NCI-H2081 (cell line): ENCODE measurements at places on chromosomes 6 and 20.

DNA sequence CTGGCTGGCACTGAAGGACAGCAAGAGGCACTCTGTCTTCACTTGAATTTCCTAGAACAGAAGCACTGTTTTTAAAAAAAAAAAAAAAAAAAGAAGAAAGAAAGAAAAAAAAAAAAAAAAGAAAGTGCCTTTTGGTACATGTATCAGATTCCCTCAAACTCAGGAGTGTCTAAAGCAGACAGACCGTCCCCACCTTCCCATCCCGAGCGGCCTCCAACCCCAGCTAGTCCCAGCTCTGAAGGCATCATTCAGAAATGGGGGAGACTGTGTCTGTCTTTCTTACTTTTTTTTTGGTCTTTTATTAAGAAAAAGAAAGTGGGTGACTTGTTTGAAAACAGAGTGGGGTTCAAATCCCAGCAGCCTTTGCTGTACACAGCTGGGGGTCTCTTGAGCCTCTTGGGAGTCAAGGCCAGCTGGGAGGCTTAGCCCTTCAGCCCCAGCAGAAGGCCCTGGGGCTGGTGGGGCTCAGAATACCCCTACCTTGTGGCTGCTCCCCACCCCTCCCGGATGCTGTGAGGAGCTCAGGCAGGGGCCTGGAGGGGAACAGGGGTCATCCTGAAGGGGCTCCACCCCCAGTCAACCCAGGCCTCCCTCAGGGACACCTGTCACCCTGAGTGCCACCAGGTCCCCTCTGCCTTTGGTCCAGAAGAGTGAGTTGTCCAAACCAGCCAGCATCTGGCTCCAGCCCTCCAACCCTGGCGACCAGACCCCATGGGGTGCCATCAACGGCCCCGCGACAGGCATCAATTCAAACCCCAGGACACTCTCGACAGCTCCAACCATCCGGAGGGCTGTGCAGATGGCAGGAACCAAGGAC, 128.3 kb downstream of the TAF4 start:
- no peak for DNase-seq

- DNase-seq: no peak
These were observed 27.5 kb downstream of the SERPINB9 start for GRCh38 chr6:2875359-2876191.

DNA sequence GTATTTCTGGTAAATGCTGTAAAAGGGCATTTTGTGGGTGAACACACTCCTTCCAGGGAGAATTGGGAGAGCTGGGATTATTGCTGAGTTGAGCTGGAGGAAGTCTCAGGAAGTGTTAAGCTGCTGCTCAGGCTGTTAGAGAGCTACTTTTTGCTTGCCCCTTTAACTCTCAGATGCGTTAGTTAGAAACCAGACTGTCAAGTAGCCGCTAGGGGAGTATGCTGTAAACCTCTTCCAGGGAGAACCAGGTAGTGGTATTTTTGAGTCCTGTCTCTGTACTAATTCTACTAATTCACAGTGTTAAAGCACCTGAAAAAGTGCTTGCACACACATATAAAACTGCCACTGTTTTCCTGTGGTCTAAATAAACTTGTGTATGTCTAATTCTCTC, 6.6 kb upstream of the GFRAL start:
- no peak for DNase-seq

- DNase-seq: no peak
These were observed 169.7 kb upstream of the TNFAIP3 start for GRCh38 chr6:137697267-137697938.

DNA sequence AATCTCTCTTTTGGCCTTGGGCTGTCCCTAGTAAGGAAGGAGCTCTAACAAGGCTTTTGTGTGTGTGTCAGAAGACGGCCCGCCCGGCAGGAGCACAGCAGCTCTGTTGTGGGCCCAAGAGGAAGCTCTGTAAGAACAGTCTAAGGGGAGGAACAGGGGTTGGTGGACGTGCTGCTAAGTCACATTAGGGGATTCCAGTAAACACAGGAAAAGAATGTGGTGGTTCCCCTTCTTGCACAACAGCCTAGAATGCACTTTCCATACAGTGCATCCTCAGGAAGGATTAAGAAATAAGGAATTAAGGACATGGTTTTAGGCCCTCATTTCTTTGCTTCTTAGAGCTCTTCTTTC, 114.5 kb downstream of the RNF144B start:
- no peak for DNase-seq

- no peak for DNase-seq
These were observed 58.9 kb upstream of the SCP2D1 start for GRCh38 chr20:18754653-18755045.

- DNase-seq: no peak
These were observed 203.1 kb downstream of the LMBRD1 start for GRCh38 chr6:69593706-69594105.

GRCh38 chr6:10719296-10719963, 3.4 kb upstream of the TMEM14C start:
- DNase-seq: no peak

- no peak for DNase-seq
These were observed 1164.5 kb upstream of the CITED2 start for GRCh38 chr6:140538926-140539325.

GRCh38 chr20:44746367-44747165, 901 bp downstream of the KCNK15 start:
- DNase-seq: peak; percentile 84

GRCh38 chr6:90294614-90294988, 2.0 kb downstream of the BACH2 start:
- no peak for DNase-seq

DNA sequence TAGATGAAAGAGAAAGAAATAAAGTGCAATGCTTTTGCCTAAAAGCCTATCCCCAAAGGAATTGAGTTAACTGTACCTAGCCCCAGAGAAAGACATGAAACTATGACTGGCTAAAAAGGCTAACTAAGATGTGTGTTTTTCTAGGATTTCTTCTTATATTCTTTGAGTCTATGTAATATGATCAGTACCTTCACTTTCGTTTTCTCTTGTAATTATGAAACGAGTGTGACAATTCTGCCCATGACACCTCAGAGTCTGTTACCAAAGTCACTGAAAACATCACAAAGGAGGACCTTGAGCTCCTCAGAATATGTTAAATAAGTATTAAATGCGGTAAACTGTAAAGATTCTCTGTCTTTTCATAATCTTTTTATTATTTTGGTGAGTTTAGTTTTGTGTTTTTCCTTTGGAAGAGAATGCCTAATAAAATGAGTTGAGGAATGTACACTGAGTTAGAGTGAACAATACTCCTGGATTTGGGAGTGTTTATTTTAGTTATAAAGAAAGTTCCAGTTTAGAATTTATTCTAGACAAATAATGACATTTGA, 141.3 kb downstream of the FUT9 start:
- DNase-seq: no peak

GRCh38 chr6:150632785-150633485, 33.2 kb downstream of the PLEKHG1 start:
- DNase-seq: no peak

DNA sequence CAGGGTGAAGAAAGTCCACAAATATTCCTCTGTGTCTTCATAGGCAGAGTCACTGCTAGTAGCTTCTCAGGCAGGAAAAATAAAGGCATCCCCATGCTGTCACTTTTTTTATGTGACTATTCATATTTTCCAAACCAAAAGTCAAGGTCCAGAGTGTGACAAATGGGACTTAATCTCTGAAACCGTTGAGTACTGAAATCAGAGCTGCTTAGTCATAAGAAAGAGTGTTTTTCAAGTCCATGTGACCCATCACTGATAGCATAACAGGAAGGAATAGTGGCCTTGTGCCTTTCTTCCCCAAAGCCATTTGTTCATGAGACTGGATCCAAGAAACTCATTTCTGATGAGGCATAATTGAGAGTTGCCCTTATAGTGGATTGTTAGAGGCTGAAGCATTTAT, 210.3 kb upstream of the TSHZ2 start:
- no peak for DNase-seq

- peak; percentile 91 for DNase-seq
These were observed 6.6 kb downstream of the CCDC167 start for GRCh38 chr6:37492991-37493660.

- DNase-seq: no peak
These were observed 15.9 kb downstream of the KIF25 start for GRCh38 chr6:168013250-168013915.

GRCh38 chr20:21456207-21456606, 57.7 kb downstream of the NKX2-2 start:
- no peak for DNase-seq

DNA sequence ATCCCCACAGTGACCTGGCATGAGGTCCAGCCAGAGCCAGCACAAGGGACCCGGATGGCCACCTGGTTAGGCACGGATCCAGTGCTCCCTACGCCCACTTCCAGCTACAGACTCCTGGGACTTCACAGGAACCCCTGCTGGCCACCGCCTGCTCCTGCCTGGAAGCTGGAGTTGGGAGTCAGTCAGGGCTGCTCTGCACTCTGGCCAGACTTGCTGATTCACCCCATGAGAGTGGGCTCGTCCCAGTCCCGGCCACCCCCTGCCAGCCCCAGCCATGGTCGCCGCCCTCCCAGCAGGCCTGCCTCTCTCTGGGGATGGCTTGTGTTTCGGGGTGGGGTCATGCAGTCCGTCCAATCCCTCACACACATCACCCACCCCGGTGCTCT, 125.8 kb downstream of the DLL1 start:
- no peak for DNase-seq

- DNase-seq: peak; percentile 2
These were observed 22.9 kb downstream of the SAYSD1 start for GRCh38 chr6:39092124-39092523.

DNA sequence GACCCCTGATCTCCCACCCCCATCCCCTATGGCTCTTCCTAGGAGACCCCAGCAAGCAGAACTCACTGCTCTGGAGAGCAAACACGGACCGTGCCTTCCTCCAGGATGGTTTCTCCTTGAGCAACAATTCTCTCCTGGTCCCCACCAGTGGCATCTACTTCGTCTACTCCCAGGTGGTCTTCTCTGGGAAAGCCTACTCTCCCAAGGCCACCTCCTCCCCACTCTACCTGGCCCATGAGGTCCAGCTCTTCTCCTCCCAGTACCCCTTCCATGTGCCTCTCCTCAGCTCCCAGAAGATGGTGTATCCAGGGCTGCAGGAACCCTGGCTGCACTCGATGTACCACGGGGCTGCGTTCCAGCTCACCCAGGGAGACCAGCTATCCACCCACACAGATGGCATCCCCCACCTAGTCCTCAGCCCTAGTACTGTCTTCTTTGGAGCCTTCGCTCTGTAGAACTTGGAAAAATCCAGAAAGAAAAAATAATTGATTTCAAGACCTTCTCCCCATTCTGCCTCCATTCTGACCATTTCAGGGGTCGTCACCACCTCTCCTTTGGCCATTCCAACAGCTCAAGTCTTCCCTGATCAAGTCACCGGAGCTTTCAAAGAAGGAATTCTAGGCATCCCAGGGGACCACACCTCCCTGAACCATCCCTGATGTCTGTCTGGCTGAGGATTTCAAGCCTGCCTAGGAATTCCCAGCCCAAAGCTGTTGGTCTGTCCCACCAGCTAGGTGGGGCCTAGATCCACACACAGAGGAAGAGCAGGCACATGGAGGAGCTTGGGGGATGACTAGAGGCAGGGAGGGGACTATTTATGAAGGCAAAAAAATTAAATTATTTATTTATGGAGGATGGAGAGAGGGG, 1.4 kb downstream of the LTA start:
- DNase-seq: no peak

DNA sequence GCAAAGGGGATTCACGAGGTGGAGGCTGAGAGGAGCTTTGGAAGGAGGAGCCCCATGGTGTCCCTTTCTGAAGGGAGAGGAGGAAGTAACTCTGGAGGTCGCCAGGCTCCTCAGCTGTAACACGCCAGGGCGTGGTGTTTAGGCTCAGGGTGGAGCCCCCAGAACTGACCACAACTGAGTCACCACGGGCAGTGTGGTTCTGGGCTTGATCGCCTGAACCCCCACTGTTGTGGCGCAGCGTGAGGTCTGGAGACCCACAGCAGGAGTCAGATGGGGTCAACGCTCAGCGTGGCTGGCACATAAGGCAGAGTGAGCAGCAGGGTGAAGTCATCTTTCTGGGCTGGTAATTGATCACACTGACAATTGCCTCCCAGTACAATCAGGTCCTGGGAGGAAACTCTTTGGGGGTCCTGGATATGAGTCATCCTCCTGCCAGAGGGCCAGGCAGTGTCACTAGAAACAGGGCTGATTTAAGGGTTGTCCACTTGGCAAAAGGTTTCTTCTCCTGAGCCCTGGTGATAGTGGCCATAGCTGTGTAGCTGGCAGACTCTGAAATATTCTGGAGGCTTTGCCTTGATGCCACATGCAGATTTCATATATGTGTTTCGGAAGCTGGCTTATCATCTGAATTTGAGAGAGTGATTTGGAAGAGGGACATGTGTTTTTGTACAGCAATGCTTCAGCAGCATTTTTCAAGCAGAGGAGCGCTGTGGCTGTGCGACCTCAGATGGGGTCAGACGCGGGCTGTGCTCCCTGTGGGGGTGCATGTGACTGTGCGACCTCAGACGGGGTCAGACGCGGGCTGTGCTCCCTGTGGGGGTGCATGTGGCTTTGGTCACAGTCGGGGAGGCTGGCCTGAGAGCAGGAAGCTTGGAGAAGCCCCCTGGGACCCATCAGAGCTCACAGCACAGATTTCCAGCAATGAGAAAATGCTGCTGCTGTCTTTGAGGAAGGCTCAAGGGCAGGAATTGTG, 50.0 kb downstream of the SYNJ2 start:
- DNase-seq: no peak

GRCh38 chr6:40953486-40953885, 85.5 kb downstream of the UNC5CL start:
- DNase-seq: no peak

GRCh38 chr20:43508106-43508505, 609 bp downstream of the L3MBTL1 start:
- no peak for DNase-seq

GRCh38 chr6:6766230-6766905, 177.8 kb downstream of the LY86 start:
- DNase-seq: no peak

GRCh38 chr6:17281497-17282481, 628 bp downstream of the RBM24 start:
- no peak for DNase-seq

GRCh38 chr6:76222189-76222588, 149.7 kb upstream of the IMPG1 start:
- DNase-seq: no peak

GRCh38 chr6:21769405-21769861, 175.9 kb downstream of the SOX4 start:
- DNase-seq: no peak

- no peak for DNase-seq
These were observed 11.6 kb downstream of the SNPH start for GRCh38 chr20:1277529-1278322.
